ENCODE measurements at places on chromosomes 7 and 10.
A peak's percentile ranks its signal among the peaks of the same experiment; 100 is the strongest.

GRCh38 chr10:88526501-88527105 is 56.5 kb downstream of the RNLS start:
- DNase-seq = no peak

DNA sequence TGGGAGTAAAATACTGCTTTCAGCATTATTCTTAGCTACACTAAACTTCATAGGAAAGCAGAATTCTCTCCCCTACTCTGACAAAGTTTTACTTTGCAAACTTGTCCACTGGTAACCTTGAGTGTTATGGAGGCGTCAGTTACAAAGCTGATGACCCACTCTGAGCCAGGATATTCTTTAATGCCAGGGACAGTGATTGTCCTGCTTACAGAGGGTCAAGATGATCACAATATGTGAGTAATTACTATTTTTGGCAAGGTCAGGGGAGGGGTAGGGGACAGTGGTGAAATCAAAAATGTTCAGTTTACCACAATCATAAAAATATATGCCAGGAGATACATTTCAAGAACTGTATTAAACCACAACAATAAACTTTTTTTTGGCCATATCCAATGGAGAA is 520.6 kb downstream of the SUGCT start:
- DNase-seq = no peak

- DNase-seq = no peak
Measured at GRCh38 chr7:82441669-82442478, 1.7 kb downstream of the CACNA2D1 start.

DNA sequence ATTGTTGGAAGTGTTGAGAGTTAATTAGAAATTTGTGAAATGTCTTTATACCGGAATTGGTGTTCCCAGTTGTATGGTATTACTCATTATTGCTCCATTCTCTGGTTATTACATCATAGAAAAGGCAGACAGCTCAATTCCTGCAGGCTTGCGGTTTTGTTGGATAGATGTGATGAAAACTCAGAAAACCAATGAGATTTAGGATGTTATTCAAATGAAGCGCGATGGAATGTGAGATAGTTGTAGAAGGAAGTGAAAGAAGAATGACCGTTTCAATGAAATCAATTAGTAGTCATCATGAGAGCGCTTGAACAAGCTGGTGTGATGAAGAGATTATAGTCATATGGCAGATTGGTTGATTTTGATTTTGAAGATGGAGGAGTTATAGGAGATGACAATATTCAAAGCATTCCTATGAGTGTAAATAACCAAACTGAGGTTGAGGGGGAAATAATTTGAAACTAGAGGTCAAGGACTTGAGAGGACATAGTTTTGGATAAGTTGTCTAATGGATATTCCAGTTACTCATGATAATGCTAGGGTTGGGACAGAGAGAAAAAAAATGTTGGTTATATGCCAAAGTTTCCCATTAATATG is 991.5 kb downstream of the NRG3 start:
- DNase-seq = no peak

GRCh38 chr7:78716876-78717275 is 736.6 kb downstream of the MAGI2 start:
- peak; percentile 7 for DNase-seq

DNA sequence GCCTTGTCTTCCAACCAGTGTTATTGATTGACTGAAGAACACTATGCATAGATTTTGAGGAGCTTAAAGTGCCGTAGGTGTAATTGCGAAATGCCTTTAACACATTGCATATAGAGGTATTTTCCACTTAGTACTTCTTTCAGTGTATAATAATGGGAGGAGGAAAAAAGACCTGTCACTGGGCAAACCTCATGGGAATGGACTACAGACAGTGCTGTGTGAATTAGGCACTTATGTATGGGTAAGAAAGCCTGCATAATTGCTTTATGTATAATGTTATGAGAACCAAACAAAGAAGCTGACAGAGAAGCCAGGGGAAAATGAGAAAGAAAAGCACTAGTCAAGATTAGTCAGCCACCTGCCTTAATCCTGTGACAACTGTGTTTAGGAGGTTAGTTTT is 12.4 kb upstream of the SCRN1 start:
- DNase-seq = no peak

DNA sequence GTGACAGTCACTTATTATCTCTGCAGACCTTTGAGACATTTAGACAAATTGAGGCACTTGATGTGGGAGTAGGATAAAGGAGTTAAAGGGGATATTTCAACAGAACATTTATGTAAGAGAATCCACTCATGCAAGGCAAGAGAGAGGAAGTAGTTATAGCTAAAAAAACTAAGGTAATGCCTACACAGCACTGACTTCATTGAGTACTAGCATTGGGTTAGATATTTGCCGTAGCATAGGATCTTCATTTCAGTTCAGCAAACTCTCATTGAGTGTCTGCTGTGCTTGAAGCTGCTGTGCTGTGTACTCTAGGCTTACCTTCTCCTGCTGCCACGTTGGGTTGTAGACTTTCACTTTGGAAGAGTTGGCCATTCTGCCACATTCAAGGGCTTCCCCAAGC is 10.5 kb upstream of the ENTPD1 start:
- no peak for DNase-seq

DNA sequence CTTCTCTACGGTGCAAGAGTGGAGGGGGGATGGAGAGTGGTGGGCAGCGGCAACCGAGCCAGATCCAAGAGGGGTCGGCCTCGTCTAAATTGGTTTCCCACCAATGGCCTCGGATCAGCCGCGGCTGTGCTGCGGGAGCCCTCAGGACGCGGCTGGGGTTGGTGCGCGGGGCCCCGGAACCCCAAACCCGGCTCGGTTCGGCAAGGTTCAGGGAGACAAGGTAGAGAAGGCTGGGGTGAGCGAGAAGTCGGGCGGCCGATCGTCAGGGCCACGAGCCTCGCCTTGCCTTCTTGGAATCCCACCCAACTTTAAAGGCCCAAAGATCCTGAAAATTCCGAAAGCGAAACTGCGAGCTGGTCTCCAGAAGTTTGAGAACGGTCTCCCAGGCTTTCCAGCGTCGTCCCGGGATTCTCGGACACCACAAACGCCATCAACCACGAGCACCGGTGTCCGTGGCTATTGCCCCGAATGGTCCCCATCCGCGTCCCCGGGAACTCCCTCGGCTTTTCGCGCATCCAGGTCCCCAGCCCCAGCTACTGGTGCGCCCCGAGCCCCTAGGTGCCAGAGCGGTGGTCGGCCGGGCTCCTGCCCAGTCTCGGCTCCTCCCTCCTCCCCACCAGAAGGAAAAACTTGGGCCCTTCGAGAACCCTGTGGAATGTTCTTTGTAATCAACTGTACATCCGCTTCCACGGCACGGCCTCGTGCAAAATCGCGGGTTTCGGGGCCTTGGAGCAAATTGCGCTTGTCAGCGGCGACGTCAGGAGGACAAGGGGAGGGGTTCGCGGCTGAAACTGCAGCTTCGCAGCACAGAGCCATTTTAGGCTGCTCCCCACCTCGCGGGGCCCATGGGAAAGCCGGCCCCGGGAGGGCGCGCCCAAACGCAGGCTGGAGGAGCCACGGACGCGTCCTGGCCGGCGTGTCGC is 3.2 kb downstream of the SFMBT2 start:
- no peak for DNase-seq

All from left renal cortex interstitium (tissue), 4 donors.